ENCODE measurements at places on chromosomes 6 and 20. TPM values are rescaled to one million over a fixed set of nuclear protein-coding genes. Genes with fewer than 3 reads are reported as not detected.

Gene SLC22A3
- total RNA-seq, result 71.5 TPM

GRCh38 chr6:89302936-89303335 is 12.2 kb downstream of the GABRR2 start:
- DNase-seq, result no peak

GRCh38 chr6:129235167-129236000 is 352.4 kb downstream of the LAMA2 start:
- DNase-seq, result peak; percentile 65

DNA sequence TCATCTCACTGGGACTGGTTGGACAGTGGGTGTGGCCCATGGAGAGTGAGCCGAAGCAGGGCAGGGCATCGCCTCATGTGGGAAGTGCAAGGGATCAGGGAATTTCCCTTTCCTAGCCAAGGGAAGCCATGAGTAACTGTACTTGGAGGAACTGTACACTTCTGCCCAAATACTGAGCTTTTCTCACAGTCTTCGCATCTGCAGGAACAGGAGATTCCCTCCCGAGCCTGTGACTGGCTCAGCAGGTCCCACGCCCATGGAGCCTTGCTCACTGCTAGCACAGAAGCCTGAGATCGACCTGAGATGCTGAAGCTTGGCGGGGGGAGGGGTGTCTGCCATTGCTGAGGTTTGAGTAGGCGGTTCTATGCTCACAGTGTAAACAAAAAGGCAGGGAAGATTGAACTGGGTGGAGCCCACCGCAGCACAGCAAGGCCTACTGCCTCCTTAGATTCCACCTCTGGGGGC is 10.4 kb upstream of the CALHM5 start:
- DNase-seq, result peak; percentile 13

GRCh38 chr20:31808481-31808880 is 10.7 kb upstream of the MYLK2 start:
- DNase-seq, result no peak

GRCh38 chr20:18166241-18166881 is 28.7 kb downstream of the KAT14 start:
- no peak for DNase-seq

DNA sequence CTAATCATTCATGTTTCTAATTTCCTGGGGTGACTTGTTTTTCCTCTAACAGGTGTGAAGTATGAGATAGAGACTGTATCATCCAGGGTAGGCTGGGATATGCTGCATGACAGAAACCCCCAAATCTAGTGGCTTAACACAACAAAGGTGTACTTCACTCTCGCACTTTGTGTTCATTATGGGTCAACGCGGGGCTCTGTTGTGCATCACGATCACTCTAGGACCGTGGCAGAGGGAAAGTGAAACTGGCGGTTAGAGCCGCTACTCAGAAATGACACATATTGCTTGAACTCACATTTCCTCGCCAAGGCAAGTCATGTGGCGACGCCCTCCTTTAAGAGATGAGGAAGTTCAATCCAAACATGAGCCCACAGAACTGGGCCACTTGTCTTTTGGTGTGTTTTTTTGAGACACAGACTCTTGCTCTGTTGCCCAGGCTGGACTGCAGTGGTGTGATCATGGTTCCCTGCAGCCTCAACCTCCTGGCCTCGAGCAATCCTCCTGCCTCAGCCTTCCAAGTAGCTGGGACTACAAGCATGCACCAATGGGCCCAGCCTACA is 41.3 kb downstream of the PCNA start:
- peak; percentile 61 for DNase-seq

- DNase-seq, result no peak
These were observed 57.1 kb downstream of the PHF20 start for GRCh38 chr20:35828916-35829315.

Gene FAM83D
- total RNA-seq, result 5.3 TPM

DNA sequence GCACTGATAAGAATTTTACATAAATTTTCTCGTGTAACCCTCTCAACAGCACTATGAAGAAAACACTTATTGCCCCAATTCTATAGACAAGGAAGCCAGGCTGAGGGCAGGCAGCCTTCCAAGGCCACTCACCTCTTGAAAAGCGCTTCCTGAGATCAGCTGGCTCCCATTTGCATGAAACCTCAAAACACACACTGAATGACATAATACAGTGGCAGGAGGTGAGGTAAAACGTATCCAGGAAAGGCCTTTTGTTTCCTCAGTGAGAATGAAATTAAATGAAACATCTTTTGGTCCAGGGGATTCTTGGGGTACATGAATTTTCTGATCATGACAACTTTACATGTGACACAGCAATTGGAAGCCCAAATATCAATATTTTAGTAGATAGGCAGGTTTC is 112.5 kb downstream of the WDR27 start:
- no peak for DNase-seq

DNA sequence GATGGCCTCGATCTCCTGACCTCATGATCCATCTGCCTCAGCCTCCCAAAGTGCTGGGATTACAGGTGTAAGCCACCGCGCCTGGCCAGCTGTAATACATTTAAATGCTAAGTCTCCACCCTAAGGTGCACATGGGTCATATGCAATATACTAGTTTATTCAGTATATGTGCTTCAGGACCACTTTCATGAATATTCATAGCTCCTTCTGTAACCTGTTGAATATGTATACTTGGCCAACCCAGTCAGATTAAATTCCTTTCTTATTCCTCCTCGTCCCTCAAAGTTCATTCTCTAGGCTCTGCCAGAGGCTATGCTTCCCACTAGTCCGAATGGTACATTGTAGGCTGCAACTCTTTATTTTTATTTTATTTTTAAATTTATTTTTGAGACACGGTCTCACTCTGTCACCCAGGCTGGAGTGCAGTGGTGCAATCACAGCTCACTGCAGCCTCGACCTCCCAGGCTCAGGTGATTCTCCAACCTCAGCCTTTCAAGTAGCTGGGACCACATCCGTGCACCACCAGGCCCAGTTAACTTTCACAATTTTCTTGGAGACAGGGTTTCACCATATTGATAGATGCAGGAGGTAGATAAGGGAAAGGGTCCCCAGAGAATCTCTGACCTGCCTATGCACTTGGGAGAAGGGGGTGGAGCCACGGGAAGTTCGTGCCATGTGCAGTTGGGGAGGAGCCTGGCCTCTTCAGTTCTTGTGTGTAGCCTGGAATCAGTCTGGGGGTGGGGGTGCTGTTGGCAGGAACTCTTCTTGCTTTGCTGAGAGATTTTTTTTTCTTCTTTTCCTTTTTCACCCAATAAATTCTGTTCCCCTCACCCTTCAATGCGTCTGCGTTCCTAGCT is 41.3 kb upstream of the DDR1 start:
- DNase-seq, result peak; percentile 58

DNA sequence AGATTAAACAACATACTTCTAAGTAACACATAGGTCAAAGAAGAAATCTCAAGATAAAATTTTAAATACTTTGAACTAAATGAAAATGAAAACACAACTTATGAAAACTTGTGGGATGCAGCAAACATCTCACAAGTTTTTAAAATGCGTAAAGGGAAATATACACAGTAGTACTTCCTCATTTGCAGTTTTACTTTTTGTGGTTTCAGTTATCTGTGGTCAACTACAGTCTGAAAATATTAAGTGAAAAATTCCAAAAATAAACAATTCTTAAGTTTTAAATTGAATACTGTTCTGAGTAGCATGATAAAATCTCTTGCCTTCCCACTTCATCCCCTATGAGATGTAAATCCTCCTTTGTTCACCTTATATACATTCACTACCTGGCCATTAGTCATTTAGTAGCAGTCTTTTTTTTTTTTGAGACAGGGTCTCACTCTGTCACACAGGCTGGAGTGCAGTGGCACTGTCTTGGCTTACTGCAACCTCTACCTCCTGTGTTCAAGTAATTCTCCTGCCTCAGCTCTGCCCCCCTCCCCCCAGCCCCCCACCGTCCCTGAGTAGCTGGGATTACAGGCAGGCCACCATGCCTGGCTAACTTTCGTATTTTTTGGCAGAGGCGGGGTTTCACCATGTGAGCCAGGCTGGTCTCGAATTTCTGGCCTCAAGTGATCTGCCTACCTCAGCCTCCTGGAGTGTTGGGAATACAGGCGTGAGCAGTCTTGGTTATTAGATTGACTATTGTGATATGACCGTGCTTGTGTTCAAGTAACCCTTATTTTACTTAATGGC is 154.6 kb upstream of the AHI1 start:
- DNase-seq, result no peak

Gene SH3BGRL2
- 12.8 TPM for total RNA-seq

Measured in umbilical cord (tissue), 2 donors.